Activated T-cell treated with anti-CD3 and anti-CD28 coated beads for 48 hours (primary cell): ENCODE measurements at places on chromosomes 7 and 10.
A peak's percentile ranks its signal among the peaks of the same experiment; 100 is the strongest.

- no peak for DNase-seq
Measured at GRCh38 chr10:59887972-59888640, 18.2 kb downstream of the CCDC6 start.

DNA sequence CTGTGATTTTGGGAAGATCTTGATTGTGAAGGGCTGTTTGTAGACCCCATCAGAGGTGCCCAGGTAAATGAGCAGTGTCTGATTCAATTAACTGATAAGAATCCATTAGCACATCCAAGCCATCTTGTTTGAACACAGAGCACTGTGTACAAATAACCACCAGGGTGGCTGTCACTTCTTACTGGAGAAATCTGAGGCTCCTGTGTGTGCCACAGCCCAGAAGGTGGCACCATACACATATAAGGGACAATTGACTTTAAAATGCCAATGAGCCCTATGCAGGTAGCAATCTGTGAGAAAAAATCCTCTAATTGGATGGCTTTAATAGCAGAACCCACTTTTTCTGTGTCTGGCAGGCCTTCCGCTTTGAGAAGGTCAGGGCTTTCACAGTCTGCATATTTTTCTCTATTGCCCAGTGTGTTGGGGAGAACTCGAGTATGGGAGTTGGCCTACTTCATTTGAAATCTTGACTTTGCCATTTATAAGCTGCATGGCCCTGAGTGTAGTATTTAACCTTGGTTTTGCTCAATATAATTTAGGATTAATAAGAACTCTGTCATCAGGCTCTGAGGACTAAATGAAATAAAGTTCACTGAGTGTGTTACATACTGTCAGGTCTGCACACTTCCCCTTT lies 517.4 kb downstream of the CCSER2 start:
- DNase-seq = no peak

DNA sequence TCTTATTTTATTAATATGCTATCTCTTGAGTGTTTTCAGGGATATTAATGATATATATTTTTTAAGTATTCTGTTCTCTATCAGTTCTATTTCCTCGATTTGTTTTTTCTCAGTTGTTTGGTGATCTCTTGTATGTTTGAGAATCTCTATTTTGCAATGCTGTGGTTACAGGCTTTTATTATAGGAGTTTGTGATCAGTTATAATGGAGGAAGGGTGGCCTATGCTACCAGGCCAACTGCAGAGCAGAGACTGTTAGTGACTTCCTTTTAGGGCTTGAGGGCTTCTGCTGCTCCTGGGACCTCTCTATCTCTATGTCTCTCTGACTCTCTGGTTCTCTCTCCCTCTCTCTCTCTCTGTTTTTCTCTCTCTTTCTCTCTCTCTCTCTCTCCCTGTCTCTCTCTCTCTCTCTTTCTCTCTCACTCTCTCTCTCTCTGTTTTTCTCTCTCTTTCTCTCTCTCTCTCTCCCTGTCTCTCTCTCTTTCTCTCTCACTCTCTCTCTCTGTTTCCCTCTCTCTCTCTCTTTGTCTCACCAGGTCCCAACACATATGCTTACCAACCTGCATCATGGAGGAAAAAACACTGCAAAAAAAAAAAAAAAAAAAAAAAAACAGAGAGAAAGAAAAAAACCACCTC lies 69.4 kb upstream of the CAV2 start:
- no peak for DNase-seq

DNA sequence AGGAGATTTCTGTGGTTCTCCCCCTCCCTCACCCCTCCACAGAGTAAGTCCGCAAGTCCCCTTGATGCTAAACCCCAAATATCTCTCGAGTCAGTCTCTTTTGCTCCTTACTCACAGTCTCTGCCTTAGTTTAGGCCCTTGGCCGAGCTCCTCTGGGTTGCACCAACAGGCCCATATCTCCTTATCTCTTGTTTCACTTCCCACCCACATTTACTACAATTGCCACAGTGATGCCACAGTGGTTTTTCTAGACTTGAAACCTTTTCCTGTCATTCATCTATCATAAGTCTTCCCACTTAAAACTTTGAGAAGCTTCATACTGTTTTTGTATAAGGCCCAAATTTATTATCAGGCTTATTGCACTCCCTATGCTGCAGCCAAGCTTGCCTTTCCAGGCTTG lies 23.4 kb upstream of the NME8 start:
- peak; percentile 11 for DNase-seq

- no peak for DNase-seq
Measured at GRCh38 chr10:49844775-49845595, 82.9 kb upstream of the OGDHL start.

DNA sequence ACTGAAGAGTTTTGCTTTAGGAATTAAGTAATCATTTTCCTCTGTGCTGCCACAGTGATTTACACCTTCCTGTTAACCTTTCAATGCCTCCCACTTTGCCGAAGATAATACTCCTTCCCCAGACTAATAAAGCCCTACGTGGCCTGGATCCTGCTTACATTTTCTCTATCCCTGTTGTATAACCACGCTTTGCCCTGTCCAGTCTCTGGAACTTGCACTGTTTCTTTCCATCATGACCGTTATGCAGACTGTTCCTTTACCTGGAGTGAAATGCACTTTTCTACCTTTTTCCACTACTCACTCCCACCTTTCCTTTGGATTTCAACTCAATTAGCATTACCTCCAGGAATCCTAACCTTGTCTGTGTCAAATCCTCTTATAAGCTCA lies 154.4 kb downstream of the PRKG1 start:
- no peak for DNase-seq
